Kidney epithelial cell (primary cell): ENCODE measurements at places on chromosomes 16 and 17. TPM values are rescaled to one million over a fixed set of nuclear protein-coding genes. Genes with fewer than 3 reads are reported as not detected.

- no peak for DNase-seq
These were observed 20.7 kb downstream of the MARCHF10 start for GRCh38 chr17:62787366-62787765.

DNA sequence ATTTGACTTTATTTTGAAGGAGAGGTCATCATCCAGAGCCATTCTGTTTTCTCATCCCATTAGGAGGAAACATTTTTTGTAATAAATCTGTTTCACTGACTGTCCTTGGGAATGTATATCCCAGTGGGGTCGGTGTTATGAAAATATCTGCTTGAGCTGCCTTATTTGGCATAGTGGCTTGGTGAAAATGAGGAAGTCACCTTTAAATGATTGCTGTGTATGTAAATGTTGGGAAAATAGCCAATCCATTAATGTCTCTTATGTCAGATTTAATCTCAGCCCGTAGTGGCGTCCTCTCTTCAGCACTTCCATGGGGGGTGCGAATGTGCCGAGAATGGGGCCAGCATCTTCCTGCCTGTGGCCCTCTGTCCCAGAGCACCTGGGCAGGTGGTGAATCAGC is 57.6 kb downstream of the BANP start:
- DNase-seq: no peak

DNA sequence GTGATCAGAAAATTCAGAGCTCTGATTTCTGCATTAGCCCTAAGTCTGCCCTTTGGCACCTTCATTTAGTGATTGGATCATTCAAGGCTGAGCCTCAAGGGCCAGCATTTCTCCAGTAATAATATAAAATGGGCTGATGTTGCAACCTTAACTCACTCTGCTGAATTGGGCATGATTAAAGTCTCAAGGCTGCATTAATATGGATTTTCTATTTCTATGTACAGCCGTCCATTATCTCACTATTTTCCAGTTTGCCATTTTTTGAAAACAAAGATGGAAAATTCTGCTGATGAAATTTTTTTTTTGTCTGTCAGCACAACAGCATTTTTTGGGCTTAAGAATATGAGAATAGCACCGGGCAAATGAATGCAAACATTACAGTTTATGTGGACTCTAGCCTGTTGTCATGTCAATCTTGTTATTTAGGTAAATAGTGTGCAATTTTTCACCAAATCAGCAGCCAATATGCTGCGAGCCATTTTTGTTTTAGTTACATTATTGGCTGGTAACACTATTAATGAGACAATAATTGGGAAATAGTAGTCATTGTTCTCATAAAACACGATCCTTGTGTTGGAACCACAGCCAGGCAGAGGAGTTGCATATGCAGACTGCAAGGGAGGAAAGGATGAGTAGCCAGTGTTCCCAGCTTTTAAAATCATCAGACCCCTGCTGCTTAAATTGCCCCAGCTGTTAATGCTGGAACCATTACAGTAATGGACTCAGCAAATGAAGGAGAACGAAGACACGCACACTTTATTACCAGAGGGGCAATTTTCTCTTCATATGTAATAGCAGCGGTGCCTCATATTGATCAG is 10.5 kb downstream of the FTO start:
- DNase-seq: no peak

The OTOA gene
- total RNA-seq: 0.07 and 0.17 TPM in 2 replicates

- no peak for DNase-seq
These were observed 20.1 kb upstream of the NAT9 start for GRCh38 chr17:74796211-74796610.

The SCARF1 gene
- total RNA-seq: 34.9 and 41.0 TPM in 2 replicates

DNA sequence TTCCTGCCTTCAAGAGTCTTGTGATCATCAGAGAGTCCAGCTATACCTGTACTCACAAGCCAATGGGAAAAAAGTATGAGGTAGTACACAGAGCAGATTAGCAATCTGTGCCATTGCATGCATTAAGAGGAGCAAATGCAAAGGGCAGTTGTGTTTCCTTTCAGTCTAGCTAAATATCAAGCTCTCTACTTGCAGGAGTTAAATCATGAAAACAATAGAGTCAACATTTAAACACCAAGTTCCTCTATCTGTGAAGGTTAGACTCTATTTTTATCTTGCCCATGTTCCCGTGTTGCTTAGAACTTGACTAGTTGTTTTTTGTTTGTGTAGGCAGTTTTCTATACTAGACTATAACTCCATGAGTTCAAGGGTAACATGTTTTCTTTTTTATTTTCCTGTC is 4.7 kb upstream of the FAM20A start:
- DNase-seq: no peak

The HSF4 gene
- 1.5 and 5.5 TPM in 2 replicates for total RNA-seq

DNA sequence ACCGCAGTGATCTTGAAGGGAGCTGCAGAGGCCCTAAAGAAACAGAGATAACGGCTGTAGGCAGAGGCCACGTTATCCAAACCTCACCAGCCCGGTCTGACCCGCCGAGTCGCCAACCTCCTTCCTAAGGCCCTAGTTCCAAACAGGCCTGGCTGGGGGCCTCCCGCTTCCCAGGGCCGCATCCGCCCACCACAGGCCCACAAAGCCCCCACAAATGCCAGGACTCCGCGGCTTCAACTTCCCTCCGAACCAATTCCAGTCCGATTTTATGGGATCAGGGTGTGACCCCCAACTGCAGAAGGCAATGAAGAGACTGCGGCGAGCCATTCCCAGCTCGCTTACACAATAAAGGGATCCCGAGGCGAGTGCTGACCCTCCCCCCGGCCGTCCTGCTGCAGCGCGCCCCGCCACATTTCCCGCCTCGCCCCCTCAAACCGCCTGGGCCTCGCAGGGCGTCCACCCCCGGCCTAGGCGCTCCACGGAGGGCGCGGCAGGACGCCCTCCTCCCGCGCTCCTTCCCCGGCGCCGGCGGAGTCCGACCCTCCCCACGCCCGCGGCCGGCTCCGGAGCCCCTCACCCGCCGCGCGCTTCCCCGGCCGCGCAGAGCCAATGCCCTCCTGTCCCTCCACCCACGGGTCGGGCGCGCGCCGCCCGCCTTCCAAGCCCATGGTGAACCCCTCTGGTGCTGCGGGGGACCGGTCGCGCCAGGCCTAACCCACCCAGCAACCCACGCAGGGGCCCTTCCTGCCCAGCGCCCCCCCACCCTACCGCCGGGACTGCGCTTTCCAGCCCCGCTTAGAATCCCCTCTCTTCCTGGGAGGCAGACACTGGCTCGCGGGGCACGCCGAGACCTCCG is 926 bp downstream of the MYH10 start:
- DNase-seq: no peak

- no peak for DNase-seq
These were observed 43.6 kb upstream of the JPH3 start for GRCh38 chr16:87558682-87559081.

DNA sequence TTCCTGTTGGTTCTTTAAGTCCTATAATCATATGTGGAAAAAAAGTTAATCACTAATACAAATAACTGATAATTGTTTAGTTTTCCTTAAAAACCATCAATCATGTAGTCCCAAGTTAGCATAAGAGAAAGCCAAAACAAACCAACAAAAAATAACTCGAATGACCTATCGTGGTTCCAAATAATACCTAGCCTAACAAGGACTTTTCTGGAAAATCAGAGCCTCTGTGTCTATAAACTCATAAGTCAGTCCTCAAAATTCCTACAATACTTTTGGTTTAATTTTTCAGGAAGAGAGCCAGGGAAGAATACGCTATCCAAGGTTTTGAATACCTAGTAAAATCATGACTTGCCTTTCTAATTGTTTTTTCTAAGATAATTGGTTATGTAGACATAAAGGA is 975.3 kb upstream of the SOX9 start:
- no peak for DNase-seq

The PRAC2 gene
- not detected in 2 replicates for total RNA-seq

The EFNB3 gene
- total RNA-seq: 4.7 and 5.5 TPM in 2 replicates

The FSCN2 gene
- 0.29 and 0.41 TPM in 2 replicates for total RNA-seq

DNA sequence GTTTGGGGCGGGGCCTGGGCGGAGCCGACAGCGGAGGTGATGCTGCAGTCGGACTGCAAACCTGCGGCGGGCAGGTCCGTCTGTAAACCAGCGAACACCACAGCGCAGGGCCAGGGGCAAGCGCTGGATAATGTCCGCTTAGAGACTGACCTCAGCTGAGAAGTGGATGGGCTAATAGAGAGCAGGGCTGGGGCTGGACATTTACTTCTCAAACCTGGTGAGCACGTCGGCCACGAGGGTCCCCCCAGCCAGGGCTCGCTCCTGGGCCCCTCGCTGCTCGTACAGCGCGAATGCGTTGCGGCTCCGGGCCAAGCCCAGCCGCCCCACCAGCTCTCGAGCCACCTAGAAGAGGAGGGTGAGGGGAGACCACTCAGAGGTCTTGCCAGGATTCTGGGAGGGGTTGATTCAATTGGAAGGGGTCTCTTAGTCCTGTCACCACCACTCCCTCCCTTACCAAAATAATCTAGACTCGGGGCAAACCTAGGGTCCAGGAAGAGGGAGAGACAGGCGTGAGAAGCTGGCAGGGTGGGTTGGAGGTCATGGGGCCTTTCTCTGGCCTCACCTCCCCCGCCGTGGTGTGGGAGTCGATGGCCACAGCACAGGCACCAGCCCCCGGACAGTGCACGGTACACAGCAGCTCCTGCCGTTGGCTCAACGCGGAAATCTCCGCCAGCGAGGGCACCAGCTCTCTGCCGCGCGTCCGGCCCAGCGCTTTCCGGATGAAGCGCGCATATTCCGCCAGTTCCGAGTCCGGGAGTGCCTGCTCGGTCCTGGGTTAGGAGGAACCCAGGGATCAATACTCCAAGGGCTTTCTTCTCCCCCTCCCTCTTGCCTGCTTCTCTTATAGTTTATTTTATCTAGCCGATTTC is 5.8 kb downstream of the PLEKHH3 start:
- no peak for DNase-seq

GRCh38 chr17:77613218-77613617 is 345.3 kb upstream of the TNRC6C start:
- no peak for DNase-seq

The MYH1 gene
- not detected in 2 replicates for total RNA-seq

DNA sequence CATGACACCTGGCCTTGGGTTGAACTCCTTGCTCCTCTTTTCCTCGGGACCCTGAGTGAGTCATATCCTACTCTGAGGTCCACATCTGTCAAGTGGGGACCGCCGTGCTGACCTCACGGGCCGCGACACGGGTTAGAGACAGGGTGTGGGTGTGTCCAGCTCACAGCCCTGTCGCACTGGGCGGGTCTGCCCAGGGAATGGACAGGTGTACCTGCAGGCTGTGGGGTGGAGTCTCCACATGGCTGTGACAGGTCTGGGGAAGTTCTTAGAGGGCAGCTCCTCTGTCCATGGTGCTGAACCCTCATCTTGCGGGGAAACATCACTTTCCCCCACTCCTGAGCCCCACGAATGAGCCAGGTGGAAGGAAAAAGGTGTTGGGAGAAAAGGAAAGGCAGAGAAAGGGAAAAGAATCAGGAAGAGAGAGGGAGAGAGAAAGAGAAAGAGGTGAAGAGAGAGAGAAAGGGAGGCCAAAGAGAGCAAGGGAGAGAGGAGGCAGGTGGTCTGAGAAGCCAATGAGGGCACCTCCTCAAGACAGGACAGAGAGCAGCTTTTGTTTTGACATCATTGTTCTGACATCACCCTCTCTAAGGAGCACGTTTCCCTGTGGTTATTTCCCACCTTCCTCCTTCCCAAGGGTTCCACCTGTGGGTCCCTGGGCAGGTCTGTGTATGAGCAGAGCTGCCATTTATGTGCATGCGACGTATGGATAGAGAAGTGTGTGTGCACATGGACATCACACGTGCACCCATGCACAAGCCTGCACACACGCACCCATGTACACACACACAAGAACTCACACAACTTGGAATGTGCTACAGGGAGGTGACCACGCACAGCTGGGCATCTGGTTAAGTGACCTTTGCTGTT is 32.6 kb upstream of the CBFA2T3 start:
- no peak for DNase-seq

GRCh38 chr17:5667871-5668270 is 83.6 kb upstream of the NLRP1 start:
- no peak for DNase-seq

GRCh38 chr17:70763018-70763417 is 593.7 kb downstream of the KCNJ2 start:
- no peak for DNase-seq

- DNase-seq: no peak
These were observed 493 bp downstream of the PLSCR3 start for GRCh38 chr17:7393613-7394451.

DNA sequence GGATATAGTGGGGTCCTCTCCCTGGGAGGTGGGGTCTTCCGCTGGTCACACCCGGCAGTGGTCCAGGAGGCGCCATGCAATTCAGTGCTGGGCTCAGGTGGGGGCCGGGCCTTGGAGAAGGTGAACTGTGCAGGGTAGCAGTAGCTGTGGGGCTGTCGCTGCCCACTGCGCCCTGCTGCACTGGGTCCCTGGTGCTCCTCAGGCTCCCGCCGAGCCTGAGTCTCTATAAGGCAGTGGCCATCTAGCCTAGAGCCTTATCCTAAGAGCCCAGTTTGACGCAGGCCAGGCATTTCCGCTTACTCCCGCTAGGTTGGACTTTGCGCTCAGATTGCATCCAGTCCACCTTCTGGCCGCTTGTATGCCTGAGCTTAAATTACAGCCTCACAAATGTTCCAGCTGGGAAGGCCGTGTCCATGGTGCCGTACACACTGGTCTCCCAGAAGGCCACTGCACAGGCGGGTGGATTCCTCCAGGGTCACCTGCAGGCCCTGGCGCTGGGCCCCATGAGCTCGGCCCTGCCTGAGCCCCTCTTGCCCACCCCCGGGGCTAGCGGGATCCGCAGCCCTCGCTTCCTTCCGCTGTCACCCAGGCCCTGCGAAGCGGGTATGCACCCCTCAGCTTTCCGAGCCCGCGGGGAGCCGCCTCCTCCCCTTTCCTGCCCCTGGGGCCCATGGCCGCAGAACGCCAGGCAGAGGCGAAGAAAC is 1762.2 kb downstream of the TP53TG3F start:
- no peak for DNase-seq

DNA sequence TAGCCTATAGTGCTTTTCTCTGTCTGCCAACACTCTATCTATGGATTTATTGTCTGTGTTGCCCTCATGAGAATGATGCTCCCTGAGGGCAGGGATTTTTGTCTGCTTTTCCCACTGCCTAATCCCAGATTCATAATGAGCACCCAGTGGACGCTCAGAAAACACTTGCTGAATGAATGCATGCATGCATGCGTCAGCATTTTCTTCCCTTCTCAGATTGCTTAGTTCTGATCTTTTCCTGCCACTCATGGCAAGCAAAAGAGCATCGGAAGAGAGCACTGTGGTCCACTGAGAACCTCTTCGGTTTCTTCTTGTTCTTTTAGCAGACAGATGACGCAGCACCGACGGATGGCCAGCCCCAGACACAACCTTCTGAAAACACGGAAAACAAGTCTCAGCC is 246.8 kb downstream of the RBFOX1 start:
- DNase-seq: no peak

The PVALEF gene
- not detected in 2 replicates for total RNA-seq
